Muscle of leg (tissue), 16 donors: ENCODE measurements at places on chromosomes 12 and 14.

GRCh38 chr12:85468356-85469157, 188.5 kb downstream of the ALX1 start:
- DNase-seq: peak; percentile 69

- DNase-seq: no peak
Observed at GRCh38 chr12:1843641-1844005, 23.3 kb downstream of the LRTM2 start.

GRCh38 chr14:66389481-66389880, 96.7 kb upstream of the CCDC196 start:
- DNase-seq: no peak

DNA sequence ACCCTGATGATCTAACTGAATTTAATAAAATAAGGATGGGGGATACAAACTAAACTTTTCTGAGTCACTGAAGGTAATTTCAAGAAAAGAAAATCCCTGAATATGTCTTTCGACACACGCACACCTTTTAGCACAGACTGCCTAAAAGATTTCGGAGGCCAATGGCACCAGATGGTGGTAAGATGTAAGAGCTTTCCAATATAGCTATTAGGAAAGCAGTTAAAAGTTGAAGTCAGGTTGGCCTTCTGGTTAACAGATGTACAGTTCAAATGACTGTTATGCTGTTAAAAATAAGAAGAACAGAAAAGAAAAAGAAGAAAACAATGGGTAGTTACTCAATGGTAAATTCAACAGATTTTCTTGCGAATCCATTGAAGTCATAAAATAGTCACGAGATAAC, 80.7 kb upstream of the KRR1 start:
- DNase-seq: peak; percentile 25

DNA sequence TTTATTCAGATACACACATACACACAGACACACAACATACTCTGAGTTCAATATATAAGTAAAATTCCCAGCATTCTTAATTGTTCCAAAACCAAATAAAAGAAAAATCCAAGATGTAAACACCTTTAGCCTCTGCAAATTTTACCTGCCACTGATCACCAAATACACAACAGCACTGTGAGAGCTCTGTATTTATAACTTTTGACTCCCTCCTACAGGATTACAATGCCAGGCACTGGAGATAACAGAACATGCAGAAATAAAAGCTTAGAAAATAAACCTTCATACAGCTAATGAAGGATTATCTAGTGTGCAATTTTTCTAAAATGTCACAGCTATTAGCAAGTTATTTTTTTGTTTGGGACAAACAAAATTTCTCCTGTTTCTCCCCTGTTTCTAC, 85.0 kb downstream of the TAOK3 start:
- no peak for DNase-seq

DNA sequence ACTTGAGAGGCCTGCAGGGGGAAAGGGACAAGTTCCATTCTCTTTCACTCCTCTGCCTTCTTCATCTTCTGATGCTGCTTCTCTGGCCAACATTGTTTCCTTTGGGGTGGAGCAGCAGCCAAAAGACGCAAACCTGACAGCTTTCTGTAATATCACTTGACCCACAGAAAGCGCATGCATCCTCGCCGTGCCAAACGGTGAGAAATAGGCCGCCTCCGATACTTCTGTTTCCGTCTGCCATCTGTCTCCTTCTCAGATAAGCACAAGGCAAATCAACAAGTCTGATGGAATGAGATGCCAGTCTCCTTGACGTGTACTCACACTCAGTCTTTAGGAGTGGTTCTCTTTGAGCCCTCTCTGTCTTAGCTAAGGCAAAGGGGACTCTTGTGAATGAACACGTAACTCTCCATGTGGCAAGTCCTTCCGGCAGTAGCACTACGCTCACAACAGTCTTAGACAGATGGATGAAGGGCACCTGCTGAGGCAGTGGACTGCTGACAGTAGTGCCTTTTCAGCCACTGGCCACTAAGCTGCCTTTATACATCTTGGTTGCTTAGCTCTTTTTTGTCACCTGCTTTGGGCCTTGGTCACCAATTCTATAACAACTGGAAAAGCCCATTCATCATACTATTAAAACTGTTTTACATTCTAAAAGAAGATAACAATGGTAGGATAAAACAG, 214.1 kb downstream of the FBXL14 start:
- no peak for DNase-seq

DNA sequence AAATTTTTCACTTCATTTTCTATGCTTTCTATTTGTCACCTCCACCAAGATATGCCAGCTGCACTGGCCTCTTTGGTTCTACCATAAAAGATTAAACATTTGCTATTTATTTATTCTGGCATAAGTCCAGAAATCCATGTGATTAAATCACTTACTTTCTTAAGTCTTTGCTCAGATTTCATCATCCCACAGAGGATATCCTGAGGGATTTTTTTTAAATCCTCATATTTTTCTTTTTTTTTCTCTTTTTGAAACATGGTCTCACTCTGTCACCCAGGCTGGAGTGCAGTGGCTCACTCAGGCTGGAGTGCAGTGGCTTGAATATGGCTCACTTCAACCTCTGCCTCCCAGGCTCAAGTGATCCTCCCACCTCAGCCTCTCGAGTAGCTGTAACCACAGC, 645.4 kb upstream of the ATXN7L3B start:
- no peak for DNase-seq

DNA sequence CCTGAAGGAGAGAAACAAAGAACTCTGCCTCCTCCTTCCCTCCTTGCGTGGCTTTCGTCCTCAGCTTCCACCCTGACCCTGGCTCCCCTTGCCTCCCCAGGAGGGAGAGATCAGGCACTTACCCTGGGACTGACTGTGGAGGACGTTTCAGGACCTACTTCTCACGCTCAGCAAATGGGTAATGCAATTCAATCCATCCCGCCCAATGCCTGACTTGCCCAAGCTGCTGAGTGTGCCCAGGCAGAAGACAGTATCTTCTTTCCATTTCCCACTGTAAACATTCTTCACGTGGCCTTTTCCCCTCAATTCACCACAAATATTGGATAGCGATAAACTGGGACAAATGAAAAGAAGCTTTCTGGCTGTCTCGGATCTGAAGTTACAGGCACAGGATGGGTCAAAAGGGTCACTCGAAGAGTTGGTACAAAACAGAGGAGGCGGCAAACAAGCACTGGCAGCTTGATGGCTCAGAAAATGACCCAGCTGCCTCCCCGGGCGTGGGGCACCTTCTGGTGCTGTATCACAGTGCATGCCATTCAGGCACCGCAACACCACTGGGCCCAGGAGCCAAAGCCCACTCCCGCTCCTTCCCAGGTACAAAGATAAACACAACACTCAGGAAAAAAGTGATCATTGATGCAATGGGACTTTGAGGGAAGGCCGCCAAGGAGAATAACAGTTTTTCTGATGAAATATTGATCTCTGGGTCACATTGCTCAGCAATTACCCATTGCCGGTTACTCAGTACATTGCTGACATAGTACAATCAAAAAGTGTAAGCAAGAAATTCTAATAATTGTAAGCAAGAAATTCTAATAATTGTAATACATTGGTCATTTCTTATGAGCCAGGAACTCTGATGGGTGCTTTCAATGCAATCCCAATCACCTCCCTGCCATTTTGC, 65.8 kb downstream of the TRIM9 start:
- DNase-seq: no peak

DNA sequence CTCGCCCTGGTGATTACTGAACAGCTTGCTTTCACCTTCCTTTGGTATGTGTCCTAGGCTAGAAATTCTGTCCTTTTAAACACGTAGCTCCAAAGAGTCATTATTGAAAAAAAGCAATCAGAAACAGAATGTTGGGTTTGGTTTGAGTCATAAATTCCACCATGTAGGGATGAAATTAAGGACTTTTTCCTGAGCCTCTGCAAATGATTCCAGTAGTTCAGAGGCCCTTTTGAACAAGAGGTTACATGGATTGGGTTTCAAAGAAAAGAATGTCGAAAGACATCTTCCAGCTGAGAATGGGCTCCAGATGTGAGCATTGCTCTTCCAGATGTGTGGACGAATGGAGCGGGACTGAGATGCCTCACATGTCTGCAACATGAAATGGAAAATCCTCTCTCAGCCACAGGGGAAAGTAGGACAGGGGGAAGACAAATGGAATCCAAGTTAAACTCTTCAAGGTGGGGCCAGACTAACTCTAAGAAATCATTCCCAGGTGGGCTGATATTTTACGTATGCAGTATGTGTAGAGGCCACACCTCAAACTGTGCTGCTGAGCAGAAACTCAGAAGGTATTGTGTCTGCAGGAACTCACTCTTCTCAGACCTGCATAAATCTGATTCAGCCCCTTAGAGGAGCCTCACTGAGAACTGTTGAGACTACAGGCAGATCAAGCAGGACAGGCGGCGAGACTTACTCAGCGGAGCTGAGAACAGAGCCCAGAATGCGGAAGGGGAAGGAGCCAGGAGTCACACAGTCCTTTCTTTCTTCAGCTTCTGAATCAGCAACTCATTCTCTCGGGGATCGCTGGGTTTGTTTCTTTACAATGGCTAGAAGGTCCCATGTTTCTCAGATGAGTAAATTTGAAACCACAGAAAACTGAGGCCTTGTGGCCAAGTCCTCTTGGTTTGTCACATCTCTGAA, 23.3 kb upstream of the EMP1 start:
- DNase-seq: peak; percentile 99

DNA sequence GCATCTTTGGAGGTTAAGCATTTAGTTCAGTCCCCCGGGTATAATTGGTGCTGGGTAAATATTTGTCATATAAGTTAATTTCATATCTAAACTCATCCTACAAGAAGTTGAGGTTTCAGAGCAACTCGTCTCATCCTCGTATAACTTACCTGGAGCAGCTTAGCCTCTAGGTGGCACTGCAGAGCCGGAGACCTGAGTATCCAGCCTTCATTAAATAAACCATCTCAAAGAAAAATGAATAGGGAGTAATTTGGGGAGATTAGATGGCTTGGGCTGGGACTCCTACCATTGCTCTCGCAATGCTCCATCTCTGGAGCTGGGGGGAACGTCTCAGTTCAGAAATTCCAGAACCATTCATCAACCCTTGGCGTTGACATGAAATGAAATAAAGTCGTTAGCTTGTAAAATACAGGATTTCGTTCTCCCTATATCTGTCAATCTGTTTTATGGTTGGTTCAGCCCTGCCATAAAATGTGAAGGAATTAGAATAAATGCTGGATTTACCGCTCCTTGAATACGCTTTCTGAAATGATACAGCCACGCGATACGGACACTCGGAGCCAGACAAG, 122.9 kb upstream of the TMEM132D start:
- DNase-seq: peak; percentile 25

DNA sequence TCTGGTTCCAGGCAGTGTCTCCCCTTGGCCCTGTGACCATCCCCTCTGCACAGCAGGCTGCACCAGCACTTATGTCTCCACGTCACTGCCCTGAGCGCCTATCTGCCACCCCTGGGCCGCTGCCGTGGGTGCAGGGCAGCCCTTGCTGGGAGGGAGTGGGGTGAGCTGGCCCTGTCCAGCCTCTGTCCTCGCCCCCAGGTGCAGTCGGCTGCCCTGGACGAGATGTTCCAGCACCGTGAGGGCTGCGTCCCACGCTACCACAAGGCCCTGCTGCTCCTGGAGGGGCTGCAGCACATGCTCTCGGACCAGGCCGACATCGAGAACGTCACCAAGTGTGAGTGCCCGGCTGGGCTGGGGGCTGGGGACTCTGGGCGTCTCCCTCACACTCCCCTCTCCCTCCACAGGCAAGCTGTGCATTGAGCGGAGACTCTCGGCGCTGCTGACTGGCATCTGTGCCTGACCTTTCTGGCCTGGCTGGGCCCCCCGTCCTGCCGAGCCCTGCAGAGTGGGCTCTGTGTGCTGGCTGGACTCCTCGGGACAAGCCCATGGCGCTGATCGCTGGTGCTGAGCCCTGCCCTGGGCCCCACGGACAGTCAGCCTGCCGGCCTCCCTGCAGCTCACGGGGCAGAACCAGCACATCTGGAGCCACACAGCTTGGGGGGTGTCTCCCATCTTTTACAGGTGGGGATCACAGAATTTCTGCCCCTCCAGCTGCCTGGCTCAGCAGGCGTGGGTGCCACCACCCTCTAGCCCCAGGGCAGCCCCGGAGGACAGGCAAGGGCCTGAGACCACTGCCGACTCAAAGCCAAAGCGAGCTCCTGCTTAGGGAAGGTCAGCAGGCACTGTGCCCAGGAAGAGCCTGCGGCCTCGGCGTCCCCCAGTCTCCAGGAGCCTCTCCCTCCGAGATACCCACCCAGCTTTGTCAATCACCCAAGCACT, 7.9 kb upstream of the PUS1 start:
- no peak for DNase-seq
